ENCODE measurements at places on chromosomes 12 and 14.
A peak's percentile ranks its signal among the peaks of the same experiment; 100 is the strongest.

- peak; percentile 78 for DNase-seq
Observed at GRCh38 chr14:32073537-32074189, 3.4 kb upstream of the ARHGAP5 start.

DNA sequence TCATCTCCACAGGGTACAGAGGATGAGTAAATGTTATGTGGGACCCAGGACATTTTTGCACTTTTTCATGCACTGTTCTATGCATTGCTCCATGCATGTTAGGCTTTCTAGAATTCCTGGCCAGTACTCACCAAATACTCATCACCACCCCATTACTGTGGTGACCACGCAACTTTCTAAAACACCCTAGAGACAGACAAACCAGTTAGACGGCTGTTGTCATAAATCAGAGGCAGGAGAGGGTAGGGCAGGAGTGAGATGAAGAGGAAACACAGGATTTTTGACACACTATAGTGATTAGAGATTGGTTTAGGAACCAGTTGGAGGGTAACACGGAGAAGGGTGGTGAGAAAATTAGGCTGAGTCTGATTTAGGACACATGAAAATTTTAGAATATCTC, 59.3 kb downstream of the IFNG start:
- no peak for DNase-seq

DNA sequence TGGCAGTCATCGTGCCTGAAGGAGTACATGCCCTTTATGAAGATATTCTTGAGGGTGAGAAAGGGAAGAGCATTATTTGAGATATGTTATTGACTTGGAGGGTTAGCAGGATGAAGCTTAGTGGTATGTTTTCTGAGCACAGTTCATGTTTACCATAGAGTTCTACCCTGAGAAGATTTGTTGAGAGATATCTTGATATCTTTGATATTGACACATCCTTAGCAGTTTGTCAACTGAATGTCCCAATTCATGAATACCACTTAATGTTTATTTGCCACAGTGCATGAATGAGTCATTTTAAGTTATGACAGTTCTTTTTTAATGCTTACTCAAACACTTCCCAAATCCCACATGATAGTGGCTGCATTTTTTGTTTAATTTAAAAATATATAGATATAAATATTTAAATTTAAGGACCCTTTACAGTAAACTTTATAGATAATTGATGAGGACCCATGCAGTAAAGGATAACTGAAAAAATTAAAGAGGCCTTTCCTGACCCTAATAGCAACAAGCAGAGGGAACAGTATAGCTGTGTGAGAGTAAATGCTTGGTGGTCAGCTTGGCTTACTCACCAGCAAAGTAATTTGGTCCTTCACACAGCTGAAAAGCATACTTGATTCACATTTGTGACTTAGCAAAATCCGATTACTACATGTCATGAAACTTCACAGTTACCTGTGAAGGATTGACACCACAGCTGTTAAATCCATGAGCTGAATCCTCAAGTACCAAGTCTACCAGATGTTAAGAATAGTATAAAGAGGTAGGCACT, 25.8 kb downstream of the SLC39A9 start:
- DNase-seq, result peak; percentile 17

GRCh38 chr12:66516133-66516532, 162.7 kb downstream of the GRIP1 start:
- no peak for DNase-seq

GRCh38 chr12:116336542-116337065, 59.1 kb upstream of the MED13L start:
- no peak for DNase-seq

DNA sequence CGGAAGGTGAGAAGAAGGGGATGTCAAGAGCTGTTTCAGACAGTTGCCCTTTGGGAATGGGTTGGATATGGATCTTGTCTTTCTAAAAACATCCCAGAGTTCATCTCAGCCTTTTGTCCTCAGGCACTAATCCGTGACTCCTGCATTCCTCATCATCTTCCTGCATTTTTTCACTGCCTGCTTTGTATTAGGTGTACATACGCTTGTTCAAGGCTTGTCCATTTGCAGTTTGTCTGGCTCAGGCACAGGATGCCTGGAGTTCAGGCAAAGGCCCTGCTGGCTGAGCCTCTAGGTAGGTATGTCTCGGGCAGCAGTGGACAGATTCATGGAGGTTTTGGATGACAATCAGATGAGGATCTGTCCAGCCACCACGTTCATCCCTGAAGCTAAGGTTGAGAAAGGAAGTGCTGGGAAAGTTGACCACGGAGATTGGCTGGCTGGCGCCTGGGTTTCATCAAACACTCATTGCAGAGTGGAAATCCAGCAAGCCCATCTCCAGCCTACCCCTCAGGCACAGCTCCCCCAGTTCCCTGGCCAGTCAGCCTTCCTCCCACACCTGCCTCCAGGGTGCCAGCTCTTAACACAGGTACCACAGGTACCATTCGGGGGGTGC, 12.4 kb upstream of the TMEM106C start:
- no peak for DNase-seq

- peak; percentile 6 for DNase-seq
Observed at GRCh38 chr12:102061096-102061559, 663 bp downstream of the WASHC3 start.

DNA sequence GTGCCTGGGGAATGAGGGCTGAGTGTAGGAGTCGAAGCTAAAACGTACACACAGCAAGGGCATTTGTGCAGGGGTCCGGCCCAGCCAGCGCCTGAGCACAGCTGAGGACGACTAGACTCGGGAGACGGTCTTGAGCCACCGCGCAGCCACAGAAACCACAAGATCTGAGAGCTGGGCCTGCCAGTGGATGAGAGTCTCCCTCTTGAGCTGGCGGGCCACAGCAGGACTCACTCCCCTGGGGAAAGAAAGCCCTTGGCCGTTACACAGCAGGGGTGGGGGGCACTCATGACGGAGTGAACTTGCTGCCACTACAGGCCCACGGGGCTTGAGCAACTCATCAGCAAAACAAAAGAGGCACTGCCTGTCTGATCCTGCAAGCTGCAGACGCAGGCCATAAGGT, 23.0 kb downstream of the STX2 start:
- no peak for DNase-seq

DNA sequence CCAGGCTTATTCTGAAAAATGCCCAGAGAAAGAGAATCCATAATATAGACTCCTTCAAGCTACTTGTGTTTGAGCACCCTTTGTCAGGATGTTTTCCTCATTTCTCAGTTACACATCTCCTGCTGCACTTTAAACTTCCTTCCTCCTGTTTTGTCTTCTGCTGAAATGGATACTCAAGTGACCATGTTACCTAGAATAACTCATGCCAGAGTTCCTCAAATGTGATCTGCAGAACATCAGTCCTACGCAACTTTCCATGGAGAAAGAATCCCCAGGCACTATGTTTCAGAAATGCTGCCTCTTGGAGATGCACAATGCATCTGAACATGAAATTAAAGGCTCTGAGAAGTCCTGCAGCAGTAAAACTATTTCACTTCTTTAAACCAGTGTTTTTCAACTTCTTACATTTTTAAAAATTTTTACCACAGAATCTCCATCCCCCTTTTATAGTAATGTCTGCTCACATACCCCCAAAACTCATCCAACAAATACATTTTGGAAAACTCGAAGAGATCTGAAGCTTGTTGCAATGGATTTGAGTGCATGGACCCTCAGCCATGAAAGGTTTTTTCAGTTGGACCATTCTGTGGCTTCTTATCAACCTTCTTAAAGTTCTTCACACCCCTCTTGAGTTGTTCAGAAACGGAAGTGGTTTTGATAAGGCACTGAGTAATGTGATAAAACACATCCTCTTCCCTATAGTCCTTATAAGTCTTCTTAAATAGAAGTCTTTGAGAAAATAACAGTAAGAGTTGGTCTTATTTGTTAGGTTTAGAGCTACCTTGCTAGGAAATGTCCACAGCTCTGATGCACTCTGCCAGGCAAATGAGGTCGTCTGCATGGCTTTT, 84.5 kb upstream of the KCNA1 start:
- DNase-seq, result no peak

- DNase-seq, result no peak
Observed at GRCh38 chr14:92613681-92614260, 100.2 kb downstream of the RIN3 start.

GRCh38 chr14:32905013-32905412, 33.7 kb upstream of the NPAS3 start:
- DNase-seq, result no peak

DNA sequence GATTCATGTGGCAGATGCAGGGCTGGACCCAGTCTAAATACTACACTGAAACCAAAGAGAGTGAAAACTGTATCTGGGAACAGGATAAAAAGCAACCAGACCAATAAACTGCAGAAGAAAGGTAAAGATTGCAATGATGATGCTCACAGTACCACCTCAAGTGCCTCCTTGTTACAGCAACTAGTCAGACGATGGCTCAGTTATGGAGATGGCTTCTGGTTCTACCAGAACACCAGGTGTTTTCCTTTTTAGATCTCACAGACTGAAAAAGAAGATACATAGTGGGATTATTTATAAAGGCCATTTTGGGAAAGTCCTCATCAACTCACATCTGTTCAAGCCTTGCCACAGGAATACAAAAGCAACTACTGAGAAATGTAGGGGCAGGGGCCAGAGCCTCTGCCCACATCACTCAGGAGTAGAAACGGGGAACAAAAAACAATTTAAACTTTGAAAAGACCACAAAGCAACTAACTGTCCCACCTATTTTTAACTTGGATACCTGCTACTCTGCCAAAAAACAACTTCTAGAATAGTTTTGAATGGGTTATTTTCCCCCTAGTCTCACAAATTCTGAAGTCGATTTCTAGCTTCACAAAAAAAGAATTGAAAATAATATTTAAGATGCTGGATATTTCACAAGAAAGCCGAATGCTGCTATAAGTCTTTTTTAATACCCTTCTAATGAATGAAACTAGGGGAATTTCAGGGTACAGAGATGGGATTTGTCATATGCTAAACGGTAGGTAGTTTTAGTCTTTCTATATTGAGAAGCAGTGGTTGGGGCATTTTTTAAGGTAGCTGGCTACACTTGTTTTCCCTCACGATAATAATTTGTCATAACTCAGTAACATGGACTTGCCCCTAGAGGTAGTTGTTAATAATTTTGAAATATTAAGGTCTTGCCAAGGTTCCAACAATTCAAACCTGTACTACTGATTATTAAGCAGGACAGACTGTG, 197.2 kb upstream of the TMPO start:
- DNase-seq, result no peak

DNA sequence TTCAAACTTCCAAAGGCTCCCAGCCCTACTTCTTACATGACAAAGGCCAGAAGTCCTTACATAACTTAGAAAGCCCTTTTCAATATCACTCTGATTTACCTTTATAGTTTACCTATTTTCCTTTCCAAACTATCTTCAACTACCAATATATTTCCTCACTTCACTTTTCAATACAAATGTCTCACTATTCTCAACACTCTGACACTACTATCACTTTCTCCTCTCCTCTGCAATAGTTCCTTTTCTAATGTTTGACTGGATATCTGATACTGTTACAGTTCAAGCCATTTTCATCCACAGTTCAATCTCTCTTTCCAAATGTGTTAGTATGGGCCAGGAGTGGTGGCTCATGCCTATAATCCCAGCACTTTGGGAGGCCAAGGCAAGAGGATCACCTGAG, 3.3 kb downstream of the SARNP start:
- DNase-seq, result no peak

DNA sequence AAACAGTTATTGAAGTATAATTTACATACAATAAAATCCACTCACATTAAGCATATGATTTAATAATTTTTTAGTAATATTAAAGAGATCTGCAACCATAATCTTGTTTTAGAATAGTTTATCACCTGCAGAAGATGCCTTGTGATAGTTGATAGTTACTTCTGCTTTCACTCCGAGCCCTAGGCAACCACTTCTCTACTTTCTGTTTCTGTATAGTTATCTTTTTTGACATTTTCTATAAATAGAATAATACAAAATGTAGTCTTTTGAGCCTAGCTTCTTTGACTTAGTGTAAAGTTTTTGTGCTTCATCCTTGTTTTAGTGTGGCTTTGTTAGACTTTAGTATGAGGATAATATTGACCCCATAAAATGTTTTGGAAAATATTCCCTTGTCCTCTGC, 111.0 kb downstream of the MNAT1 start:
- no peak for DNase-seq

GRCh38 chr12:93519859-93520258, 52.5 kb downstream of the MRPL42 start:
- no peak for DNase-seq

GRCh38 chr12:52587563-52587962, 13.7 kb downstream of the KRT72 start:
- no peak for DNase-seq

GRCh38 chr14:56212521-56212920, 94.3 kb downstream of the PELI2 start:
- DNase-seq, result no peak

DNA sequence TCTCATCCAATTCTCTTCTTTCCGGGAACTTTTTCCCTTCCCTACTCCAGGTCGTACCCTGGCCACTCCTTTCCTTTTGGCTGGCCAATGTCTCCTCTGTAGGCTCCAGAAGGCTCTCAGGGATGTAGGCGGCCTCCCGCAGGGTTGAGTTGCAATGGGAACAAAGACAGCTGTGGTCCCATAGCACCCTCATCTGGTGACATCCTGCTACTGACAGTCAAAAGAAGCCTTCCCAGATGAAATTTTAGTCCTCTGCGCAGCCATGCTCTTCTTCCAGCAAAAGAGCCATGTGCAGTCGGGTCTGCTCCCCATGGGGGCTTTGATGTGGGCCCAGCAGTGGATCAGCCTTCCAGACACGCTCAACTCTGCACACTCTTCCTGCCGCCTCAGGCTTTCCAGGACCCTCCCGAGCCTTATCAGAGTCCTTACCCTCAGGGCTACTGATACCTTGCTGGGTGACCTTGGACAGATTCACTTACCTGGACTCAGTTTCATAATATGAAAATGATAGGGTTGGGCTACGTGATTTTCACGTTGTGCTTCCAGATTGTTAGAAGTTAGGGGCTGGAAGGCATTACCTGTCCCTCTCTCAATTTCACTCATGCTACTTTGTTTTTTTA, 5.5 kb upstream of the CELA1 start:
- DNase-seq, result no peak

DNA sequence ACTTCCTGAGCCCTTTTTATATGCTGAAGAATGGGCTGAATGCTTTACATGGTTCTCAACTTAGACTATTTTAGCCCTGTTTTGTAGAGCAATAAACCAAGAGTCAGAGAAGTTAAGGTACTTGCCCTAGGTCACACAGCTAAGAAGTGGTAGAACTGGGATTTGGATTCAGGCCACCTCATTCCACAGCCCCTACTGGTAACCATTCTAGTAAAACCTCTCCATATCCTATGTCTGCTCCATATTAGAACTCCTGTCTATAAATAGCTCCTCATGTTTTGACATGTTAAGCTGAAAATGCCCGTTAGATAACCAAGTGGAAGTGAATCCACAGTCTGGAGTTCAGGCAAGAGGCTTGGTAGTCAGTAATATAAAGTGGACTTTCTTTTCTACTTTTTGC, 111.6 kb downstream of the HECTD4 start:
- no peak for DNase-seq

GRCh38 chr12:120787889-120788288, 62.3 kb downstream of the ACADS start:
- peak; percentile 49 for DNase-seq
